Activated naive CD4-positive, alpha-beta T cell treated with anti-CD3 and anti-CD28 coated beads, Interleukin-2, amount 50 U/mL, for 72 hours (primary cell): ENCODE measurements at places on chromosomes 3 and 15. TPM values are rescaled to one million over a fixed set of nuclear protein-coding genes. Genes with fewer than 3 reads are reported as not detected.

The ACAN gene
- not detected for total RNA-seq

The MFSD1 gene
- 17.6 TPM for total RNA-seq

The PLSCR2 gene
- not detected for total RNA-seq

The CDCP1 gene
- 1.5 TPM for total RNA-seq

The RETNLB gene
- total RNA-seq = not detected

The ALPK3 gene
- total RNA-seq = 0.54 TPM

The IGSF11 gene
- total RNA-seq = not detected

The SCG3 gene
- total RNA-seq = 0.11 TPM

DNA sequence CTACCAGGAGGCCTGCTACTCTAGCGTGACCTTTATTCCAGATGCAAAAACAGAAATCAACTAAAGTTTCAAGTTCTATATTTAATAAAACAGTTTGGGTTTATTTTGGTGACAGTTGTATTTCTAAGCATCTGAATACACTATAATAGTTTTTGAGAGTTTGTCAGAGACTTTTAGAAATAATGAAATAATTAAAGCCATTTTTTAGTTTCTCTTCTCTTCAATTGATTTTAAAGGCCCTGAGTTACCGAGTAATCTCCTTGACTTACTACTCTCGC lies 523.4 kb downstream of the CADM2 start:
- DNase-seq = no peak

DNA sequence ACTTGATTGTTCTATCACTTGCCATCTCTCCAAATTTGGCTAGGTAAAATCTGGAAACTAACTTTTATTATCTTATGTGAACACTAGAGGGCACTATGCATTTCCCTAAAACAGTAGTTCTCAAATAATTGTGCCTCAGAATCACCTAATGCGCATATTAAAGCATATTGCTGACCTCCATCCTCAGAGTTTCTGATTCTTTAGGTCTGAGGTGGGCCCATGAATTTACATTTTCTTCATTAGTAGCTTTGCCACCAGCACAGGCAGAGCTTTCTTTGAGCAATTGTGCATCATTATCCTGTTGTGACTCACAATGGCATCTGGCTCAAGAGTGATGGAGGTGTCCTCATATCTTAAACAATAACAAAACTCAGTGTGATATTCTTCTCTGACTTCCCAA lies 17.5 kb upstream of the BCHE start:
- DNase-seq = no peak

- DNase-seq = no peak
Measured at GRCh38 chr3:132448216-132448961, 31.1 kb downstream of the DNAJC13 start.

DNA sequence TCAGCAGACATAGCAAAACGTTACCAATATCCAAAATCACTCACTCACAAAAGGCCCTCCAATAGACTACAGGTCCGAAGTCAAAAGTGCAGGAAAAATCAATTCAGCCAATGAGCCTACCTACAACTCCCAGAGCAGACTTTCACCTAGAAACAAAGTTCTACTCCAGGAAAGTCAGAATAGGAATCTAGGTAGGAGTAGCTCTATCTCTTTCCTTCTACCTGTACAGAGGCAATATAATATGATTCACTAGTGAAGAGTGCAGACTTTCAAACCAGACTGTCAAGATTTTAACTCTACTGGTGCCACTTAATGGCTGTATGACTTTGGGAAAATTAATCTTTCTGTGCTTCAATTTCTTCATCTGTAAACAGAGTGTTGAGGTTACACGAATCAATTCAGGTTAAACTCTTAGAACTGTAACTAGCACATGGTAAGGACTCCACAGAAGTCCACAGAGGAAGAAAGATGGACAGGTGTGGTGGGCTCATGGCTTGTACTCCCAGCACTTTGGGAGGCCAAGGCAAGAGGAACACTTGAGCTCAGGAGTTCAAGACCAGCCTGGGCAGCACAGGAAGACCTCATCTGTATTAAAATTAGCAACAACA lies 9.4 kb downstream of the DCUN1D1 start:
- no peak for DNase-seq

DNA sequence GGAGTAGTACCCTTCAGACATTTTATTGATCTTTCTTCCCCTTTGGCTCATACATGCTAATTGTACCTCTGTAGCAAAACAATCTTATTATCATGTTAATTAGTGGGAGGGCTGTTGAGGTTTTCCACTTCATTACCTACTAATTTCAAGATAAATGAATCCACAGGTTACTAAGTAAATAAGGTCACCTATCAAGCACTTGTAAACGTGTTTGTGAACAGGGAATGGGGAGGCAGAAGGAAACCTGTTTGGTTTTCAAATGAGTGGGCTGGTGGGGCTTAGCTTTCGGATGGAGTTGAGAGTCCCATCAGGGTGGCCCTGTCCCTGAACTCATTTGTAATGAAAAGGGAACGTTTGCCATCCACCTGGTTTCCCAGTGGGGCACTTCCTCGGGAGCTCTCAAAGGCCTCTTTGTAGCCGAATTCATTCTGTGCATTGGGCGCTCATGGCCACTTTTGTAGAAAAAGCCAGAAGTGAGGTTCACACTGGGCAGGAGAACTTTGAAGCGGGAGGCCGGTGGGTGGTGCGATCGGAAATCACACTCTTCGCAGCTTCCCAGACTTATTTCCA lies 419.8 kb upstream of the NR2F2 start:
- DNase-seq = no peak

GRCh38 chr3:10353160-10353559 lies 32.2 kb upstream of the SEC13 start:
- DNase-seq = no peak

DNA sequence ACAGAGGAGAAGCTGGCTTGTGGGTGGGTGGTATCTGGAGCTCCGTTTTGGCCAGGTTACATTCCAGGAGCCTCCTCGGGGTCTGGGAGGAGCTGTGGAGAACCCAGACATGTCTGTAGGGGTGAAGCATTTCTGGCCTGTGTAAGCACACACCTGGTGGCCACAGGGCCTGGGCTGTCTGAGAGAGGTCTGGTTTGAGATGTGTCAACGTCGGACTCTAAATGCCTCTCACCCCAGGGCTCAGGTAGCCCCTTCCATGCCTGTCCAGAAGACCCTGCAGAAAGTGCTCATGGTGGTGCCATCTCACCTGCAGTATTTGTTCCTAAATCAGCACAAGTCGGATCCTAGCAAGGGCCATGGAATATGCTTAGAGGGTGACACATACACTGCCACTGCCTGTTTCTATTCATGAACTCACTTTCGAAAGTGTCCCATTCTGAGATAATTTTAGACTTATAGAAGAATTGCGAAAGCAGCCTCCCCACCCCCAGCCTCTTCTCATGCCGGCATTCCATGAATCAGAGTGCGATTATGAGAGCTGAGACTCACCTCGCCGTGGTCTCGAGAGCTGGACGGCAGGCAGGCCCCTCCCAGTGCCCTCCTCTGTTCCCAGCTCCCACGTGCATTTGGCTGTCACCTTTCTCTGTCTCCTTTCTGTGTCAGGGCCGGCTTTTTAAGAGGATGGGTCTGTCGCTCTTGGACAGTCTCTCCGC lies 63.7 kb downstream of the KLF15 start:
- peak; percentile 14 for DNase-seq

DNA sequence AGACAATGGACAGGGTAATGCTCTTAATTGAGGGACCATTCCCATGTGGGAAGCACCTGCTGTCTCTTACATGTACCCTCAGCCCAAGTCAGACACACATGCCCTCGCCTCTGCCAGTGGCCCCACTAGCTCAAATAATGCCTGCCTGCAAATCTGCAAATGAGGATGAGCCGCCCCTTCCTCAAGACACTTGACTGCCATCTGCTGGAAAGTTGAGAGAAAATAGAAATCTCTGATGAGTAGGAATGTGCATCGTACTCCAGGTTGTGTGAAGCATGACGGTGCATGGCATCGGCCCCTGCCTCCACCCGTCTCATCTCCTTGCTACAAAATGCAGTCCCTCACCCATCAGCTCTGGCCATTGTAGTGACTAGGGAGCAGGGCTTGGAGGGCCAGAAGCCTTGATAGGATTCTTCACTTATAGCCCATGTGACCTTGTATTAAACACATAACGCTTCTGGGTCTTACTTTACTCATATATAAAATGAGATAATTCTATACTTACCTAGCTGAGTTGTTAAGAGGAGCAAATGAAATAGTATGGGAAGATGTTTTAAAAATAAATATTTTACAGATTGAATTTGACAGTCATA lies 6.3 kb upstream of the SCN5A start:
- peak; percentile 27 for DNase-seq

- DNase-seq = no peak
Measured at GRCh38 chr3:20307383-20307782, 121.4 kb upstream of the SGO1 start.

DNA sequence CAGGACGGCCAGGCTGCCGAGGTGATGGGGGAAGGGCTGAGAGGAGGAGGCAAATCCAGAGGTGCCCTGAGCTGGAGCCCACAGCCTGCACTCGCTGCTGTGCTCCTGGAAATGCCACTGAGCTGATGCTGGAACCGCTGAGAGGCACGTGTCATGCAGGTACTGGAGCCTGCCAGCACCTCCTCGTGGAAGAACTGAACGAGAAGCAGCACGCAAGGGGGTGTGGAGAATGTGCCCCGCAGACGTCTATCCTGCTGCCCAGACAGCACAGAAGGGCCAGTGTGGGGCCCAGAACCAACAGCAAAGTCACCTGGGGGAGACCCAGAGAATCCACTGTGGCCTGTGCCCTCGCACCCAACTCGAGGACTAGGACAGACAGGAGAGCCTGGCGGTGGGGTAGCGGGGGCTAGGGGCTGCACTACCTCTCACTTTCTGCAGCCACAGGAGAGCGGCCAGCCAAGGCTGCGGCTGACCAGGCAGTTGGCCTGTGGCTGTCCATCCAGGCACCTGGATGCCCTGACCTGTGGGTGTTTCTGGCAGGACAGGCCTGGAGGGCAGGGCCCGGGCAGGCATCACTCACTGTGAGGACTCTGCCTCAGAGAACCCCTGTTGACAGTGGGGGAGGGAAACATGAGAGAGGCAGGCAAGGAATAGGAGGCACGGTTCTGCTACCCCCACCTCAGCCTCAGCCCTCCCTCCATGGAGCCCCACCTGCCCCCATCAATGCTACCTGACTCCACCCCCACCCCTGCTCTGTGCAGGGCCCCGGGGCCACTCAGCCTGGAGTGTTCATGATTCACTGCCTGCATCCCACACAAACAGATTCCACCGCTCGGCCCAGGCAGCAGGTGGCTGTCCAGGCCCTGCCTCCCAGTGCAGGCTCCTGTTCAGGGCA lies 213.1 kb downstream of the TBC1D2B start:
- DNase-seq = peak; percentile 47

- no peak for DNase-seq
Measured at GRCh38 chr15:31285772-31286261, 40.8 kb upstream of the KLF13 start.

DNA sequence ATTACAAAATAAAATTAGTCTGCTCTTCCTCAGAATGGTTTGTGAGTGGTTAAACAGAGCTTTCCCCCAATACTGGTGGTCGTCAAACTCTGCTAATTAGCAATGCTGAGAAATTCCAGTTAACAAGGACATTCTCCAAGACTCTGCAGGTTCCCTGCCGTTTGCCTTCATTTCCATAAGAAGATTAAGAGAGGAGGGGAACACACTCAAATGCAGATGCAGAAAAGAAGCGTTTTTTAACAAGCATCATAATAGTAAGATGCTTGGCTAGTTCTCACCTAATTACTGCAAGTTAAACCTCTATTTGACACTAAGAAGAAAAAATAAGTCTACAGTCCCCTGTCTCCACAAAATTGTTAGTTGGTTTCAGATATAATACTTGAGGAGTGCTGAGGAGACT lies 3.7 kb upstream of the SOX2 start:
- DNase-seq = no peak

DNA sequence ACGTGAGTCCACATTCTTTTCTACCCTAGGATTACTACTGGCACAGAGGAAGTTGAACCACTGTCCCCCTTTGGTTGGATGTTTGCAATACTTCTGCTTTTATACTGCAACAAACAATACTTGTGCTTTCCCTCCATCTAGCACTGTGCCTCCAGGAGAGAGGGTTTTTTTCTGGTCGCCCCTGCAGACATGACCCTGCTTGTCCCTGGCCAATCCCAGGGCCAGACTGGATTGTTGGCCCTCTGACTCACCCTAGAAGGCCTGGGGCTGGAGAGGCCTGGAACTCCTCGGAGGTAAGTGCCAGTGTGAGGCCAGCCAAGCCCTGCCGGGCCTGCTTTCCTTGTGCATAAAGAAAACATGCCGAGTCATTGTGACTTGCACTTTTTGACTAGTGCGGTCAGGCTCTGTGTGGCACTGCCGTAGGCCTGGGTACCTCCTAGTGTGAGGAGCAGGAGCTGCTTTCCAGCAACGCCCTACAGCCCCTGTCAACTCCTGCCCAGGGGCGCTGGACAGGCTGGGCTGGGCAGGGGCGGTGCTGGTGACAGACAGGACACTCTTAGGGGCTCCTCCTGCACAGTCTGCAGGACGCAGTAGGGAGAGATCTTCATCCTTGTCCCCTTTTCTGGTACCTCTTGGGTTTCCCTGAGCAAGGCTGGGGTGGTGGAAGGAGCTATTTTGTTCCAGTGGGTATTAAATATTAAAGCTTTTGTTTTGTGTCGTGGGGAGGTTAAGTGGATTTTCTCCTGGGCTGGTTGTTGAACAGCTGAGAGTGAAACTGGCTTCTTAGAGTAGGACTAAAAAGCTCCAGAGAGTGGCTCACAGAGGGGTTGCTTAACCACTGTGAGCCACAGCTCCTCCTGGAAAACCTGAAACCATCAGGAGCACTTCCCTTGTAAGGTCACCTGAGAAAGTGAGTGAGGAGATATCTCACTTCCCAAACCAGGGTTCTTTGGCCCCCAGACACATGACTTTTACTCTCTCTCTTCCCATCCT lies 14.4 kb upstream of the TKT start:
- peak; percentile 18 for DNase-seq

DNA sequence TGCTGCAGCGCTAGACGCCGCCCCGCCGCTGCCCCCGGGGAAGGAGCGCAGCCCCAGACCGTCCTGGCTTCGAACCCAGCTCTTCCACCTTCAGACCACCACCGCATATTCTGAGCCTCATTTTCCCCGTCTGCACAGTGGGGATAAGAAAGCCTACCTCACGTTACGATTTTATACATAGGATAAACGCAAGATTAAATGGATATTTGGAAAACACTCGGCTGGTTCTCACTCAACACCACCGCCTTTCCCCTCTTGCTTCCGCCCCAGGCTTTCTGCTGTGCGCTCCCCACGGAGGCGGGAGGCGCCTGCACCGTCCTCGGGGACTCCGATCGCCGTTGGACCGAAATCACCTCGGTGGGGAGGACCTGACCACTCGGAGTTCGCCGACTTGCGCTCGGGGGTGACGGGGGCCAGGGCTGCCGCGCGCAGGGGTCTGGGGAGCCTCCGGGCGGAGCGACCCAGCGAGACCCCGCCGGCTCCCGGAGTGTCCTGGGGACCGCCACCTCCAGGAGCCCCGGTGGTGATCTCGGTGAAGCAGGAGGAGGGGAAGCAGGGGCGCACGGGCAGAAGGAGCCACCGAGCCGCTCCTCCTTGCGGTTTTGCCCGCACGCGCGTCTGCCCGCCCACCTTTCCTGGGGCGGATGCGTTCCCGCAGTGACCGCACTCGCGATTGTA lies 4.0 kb downstream of the FBXL22 start:
- DNase-seq = peak; percentile 42

- DNase-seq = no peak
Measured at GRCh38 chr3:171782617-171783016, 27.7 kb downstream of the PLD1 start.
